ENCODE measurements at places on chromosomes 6 and 20. TPM values are rescaled to one million over a fixed set of nuclear protein-coding genes. Genes with fewer than 3 reads are reported as not detected.

Gene TMEM74B
- 0.71 TPM for total RNA-seq

Gene FAM110A
- total RNA-seq = 7.0 TPM

Gene ELOVL5
- 62.0 TPM for total RNA-seq

- peak overlapping the region; percentile 50 for H3K27ac ChIP-seq
- H3K36me3 ChIP-seq = no peaks in the 10 kb centered on the region
- peak; percentile 74 for DNase-seq
- H3K4me1 ChIP-seq = no peaks in the 10 kb centered on the region
- H3K27me3 ChIP-seq = no peaks in the 10 kb centered on the region
Observed at GRCh38 chr20:46406986-46407670, 713 bp upstream of the ELMO2 start.

- no peak overlapping the region for H3K27ac ChIP-seq
- no peak for DNase-seq
- H3K36me3 ChIP-seq = no peaks in the 10 kb centered on the region
- H3K4me3 ChIP-seq = no peak overlapping the region
- no peaks in the 10 kb centered on the region for H3K4me1 ChIP-seq
Observed at GRCh38 chr6:92647630-92648029, 771.7 kb downstream of the EPHA7 start.

Measured in aorta (tissue), 5 donors.